Muscle of arm (tissue), 14 donors: ENCODE measurements at places on chromosomes 11 and 22. TPM values are rescaled to one million over a fixed set of nuclear protein-coding genes. Genes with fewer than 3 reads are reported as not detected.

DNA sequence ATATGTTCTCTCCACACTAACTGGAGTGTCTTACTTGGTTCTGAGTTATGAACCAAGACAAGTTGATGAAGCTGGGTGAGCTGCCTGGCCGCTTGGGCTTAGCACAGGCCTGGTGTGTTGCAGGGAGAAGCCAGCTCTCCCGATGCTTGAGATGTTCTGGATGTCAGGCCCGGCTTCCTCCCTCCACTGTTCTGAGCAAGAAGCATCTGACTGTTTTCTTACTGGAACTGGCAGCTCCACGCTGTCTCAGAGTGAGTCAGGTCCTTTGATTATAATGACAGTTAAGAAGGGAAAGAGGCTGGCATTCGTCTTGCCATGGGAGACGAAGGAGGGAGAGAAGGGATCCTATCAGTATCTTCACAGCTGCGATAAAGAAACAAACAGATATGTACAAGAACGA, 46.5 kb upstream of the CRTAM start:
- DNase-seq: no peak

DNA sequence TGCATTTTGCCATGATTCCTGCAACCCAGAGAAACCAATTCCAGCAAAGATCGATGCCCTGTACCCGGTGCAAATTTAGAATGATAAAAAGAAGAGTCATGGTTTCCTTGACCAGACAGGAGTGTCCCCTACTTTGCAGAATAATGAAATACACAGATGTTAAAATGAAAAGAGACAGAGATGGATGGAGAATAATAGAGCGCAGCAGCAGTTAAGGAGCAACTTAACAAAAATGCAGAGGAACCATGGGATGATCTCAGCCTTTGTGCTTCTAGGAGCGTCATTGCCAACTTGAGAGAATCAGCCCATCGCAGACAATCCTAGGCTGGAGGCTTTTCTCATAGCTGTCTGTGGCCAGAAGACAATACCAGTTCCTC, 127.1 kb downstream of the LDLRAD3 start:
- DNase-seq: no peak

- DNase-seq: no peak
Observed at GRCh38 chr11:134763030-134763388, 351.0 kb upstream of the B3GAT1 start.

DNA sequence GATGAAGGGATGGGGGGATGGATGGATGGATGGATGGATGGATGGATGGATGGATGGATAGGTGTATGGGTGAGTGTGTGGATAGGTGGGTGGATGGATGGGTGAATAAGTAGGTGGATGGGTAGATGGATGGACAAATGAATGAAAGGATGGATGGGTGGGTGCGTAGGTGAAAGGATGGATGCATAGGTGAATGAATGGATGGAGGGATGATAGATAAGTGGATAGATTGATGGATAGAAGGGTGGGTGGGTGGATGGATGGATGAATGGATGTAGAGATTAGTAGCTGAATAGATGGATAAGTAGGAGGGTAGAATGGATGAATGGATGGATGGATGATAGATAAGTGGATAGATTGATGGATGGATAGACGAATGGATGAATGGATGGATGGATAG, 152.7 kb downstream of the MN1 start:
- no peak for DNase-seq

- DNase-seq: no peak
Observed at GRCh38 chr11:127789927-127790326, 789.4 kb upstream of the KIRREL3 start.

GRCh38 chr11:28696591-28696990, 588.4 kb downstream of the METTL15 start:
- DNase-seq: no peak

DNA sequence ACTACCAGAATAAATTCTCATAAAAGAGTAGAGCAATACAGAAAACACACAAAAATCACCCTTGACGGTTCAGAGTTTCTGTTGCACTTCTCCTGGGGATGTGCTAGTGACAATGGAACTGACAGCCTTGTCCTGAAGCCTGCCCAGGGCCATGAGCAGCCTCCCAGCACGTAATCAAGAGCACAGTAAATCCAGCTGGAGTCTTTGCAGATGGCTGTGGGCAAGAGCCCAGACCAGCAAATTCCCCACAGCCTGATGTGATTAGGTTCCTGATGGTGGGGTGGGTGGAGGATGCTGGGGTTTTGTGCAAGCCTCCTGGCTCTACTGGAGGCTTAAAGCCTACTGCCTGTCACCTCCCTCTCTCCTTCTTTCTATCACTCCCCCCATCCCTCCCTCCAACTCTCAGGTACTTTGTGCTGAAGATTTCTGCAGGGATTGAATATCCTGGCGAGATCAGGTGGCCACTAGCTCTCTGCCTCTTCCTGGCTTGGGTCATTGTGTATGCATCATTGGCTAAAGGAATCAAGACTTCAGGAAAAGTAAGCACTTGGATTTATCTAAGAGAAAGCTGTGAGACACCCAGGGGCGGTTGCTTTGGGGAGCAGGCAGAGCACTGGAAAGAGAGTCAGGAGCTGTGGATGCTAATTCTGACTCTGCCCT, 18.1 kb downstream of the SLC6A5 start:
- no peak for DNase-seq

GRCh38 chr22:28379075-28379779, 300.4 kb downstream of the TTC28 start:
- DNase-seq: no peak

DNA sequence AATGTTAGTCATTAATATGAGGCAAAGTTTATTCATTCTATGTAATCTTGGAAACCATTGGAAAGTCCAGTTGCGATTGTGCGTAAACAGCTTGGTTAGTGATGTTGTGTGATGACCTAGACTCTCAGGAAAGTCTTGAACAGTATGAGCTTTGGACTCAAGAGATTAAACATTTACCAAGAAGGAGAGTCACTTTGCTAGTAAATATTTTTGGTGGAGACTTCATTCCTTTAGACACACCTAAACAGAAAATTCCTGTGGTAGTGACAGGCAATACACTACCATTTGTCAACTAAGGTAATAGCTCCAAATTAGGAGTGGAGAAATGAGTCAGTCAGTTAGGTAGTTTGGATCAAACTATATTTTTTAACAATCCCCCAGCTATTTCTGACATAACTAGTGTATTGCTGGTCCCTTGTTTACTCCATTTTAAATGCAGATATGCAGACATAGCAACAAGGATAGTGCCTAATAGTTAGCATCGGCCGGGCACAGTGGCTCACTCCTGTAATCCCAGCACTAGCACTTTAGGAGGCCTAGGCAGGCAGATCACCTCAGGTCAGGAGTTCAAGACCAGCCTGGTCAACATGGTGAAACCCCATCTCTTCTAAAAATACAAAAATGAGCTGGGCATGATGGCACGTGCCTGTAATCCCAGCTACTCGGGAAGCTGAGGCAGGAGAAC, 89.3 kb downstream of the ARHGAP42 start:
- no peak for DNase-seq

DNA sequence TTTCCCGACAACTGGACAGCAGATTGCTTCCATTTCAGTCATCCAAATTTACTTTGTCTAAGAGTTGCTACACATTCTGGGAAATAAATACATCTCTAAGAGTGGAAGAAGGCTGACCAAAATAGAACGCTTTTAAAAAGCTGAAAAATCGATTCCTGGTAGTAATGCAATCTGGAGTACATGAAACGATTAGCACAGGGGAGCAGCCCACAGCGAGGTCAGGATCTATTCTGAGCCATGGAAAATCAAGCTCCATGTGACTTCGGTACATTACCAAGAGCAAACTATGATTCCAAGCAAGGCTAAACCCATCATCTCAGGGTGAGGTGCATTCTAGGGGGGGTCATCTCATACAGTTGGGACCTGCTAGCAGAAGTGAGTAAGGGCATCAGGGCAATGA, 249.3 kb downstream of the BLID start:
- DNase-seq: no peak

- no peak for DNase-seq
Observed at GRCh38 chr22:26139310-26139709, 30.0 kb upstream of the SEZ6L start.

DNA sequence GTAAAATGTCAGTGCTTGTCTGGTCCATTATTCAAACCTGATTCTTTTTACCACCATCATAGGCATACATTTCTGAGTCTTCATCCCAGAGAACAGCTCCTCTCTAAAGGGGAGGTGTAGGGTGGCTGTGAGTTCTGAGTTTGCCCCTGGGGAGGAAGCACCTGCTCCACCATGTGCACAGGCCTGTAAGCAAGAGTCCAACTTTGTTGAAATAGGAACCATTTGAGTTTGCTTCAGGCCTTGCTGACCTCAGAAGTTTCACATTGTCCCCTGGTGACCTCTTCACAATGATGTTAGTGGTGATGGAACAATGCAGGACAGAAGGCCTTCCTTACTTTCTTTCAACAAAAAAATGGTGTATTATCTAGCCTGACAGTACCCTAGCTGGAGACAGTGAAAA, 54.6 kb upstream of the TOP3B start:
- no peak for DNase-seq

- no peak for DNase-seq
Observed at GRCh38 chr11:87358461-87358860, 320.7 kb downstream of the TMEM135 start.

- DNase-seq: no peak
Observed at GRCh38 chr11:44557464-44557863, 8.0 kb upstream of the CD82 start.

GRCh38 chr11:85806876-85807275, 4.1 kb downstream of the SYTL2 start:
- DNase-seq: no peak

- no peak for DNase-seq
Observed at GRCh38 chr11:84775503-84775902, 851.6 kb downstream of the DLG2 start.

- no peak for DNase-seq
Observed at GRCh38 chr11:1928891-1929541, 9.5 kb downstream of the TNNT3 start.

DNA sequence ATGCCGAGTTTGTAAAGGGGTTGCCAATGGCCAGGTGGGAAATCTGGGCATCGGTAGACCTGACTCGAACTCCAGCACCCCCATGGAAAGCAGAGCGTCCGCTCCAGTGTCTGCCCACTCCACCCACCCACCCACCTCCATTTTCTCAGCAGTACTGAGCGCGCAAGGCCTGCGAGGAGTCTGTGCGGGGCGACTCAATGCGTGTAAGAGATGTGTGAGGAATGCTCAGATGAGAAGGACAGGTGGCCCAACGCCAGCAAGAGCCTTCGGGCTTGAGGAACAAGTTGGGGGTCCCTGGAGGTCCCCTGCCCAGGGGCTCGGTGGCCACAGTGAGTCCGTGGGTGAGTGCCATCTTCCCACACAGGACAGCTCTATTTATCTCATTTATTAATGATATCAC, 50.6 kb downstream of the CERK start:
- DNase-seq: no peak

DNA sequence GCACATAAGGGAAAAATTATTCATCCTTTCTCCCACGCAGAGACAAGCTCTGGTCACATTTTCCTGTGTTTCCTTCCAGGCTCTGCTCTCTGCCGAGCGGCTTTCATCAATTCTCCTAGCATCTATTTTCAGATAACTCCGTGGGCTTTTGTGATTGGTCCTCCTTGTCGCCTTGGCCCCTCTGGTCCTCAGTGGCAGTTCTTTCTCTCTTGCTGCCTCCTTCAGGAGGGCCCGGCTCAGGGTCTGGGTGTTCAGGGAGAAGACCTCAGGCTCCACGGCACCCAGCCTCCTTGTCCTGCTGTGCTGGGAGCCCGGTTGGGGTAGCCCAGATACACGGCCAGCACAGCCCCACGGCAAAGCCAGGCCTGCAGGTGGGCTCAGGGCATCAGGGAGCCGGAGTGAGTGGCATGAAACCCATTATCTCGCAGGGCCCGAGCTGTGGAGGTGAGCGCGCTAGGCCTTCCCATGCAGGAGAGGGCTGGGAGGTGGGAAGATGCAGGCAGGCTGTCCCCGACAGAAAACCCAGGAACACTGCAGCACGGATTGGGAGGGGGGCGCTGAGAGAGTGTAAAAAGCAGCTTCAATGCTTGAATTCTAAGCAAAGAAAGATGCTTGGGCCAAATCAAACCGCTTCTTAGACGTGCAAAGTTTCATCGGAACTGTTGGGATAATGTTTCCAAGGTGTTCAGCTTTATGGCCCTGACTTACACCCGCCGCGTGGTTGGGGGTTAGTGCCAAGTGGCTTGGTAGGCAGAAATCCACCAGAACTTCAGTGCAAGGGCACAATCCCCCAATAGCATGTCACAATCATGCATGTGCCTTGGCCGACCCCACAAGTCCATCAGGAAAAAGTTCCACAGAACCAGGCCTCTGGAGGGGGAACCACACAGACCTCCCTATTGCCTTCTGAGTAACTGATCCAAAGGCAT, 81.9 kb upstream of the WNT7B start:
- no peak for DNase-seq

DNA sequence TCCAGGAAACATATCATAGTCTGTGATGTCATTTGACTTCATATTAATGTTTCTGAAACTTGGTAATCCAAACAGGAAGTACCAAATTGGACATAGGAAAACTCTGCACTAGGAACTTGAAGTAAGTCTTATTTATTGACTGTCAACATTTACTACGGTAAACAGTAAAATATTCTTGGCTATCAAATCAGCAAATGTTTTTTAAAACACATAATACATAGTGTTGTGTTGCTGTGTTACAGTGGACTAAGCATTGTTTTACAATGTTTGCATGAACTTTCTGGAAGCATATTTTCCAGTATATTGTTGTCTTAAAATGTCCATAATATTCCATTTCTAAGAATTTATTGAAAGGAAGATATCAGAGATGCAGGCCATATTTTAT, 2.8 kb upstream of the OR51E2 start:
- no peak for DNase-seq

GRCh38 chr11:130427581-130428315, 661 bp downstream of the ADAMTS8 start:
- DNase-seq: no peak

CRYBB3 gene
- polyA plus RNA-seq: not detected

CDKN1C gene
- 152 TPM for polyA plus RNA-seq

F2 gene
- not detected for polyA plus RNA-seq

SCGB1A1 gene
- polyA plus RNA-seq: not detected

OR52H1 gene
- polyA plus RNA-seq: not detected

LMNTD2 gene
- 0.59 TPM for polyA plus RNA-seq

KRTAP5-11 gene
- polyA plus RNA-seq: not detected

SNAP29 gene
- polyA plus RNA-seq: 27.8 TPM

MMP27 gene
- 0.48 TPM for polyA plus RNA-seq

CCDC87 gene
- not detected for polyA plus RNA-seq

KLHL35 gene
- not detected for polyA plus RNA-seq

ADAMTS15 gene
- 27.1 TPM for polyA plus RNA-seq

FAM83F gene
- polyA plus RNA-seq: 0.11 TPM

NRXN2 gene
- 16.8 TPM for polyA plus RNA-seq

GSC2 gene
- not detected for polyA plus RNA-seq
